ENCODE measurements at places on chromosomes 6 and 20.

DNA sequence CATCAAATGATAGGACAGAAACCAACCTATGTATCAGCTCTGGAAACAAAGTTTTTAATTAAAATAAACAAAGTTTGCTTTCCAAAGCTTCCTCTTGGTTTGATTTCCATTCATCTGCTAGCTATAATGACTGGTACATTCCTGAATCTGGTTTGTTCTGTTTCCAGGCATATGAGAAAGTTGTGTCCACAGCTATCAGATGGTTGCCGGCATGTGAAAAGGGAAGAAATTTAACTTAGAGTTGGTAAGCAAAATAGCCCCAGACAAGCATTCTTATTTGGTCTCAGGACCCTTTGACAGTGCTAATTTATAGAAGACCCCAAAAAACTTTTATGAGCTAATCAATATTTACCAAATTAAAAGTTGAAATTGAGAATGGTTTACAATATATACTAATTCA is 3.8 kb upstream of the RNF146 start:
- no peak for DNase-seq

DNA sequence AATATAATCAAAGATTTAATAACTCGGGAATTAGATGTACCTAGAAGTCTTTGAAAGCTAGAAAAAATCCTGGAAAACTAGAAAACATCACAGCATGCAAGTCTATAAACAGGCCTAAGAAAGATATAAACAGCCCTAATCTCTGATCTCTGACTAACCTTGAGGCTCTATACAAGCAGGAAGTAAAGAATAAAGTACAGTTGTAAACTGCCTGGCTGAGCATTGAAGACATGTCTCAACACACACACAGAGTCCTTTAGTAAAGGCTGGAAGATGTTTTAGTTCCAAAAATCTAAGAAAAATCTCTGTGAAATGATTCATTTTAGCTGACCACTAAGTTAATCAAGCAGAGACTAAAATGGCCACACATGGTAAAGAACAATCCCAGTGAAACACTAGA is 774.5 kb downstream of the EYS start:
- DNase-seq, result no peak

DNA sequence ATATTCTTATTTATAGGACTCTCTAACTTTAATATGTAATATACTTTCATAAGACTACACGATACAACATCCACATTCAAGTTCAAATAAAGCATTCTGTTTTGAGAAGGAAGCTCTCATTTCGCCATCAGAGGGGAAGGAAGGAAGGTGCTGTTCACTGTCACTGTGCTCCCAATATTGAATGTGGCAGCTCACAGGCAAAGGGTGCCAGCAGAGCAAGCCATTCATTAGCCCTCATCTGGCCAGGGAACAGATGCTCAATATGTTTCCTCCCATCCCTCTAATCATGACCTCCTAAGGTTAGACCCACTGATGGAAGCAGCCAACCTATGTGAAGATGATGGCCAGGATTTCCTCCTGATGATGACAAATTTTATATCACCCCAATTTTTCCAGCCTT is 154.4 kb downstream of the DST start:
- DNase-seq, result no peak

DNA sequence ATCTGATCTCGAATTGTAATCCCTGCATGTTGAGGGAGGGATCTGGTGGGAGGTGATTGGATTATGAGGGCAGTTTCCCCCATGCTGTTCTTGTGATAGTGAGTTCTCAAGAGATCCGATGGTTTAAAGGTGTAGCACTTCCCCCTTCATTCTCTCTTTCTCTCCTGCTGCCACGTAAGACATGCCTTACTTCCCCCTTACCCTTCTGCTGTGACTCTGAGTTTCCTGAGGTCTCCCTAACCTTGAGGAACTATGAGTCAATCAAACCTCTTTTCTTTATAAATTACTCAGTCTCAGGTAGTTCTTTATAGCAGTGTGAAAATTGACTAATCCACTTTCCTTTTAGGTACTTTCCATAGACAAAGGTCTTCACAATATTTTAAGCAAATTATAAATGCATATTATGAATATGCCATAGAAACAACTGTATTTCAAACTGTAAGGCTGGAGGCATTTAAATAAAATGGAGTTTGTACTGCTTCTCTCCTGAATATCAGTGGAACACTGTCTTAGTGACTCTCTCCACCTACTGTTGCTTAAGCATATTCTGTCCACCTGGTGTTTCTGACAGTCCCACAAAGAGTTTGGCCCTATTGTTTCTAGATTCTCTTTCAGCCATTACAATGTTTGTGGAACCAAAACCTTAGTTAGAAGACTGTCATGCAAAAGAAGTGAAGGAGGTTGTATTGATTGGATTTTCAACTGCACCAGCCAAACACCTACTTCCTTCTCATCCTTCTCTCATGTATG is 24.3 kb upstream of the IL17A start:
- no peak for DNase-seq

DNA sequence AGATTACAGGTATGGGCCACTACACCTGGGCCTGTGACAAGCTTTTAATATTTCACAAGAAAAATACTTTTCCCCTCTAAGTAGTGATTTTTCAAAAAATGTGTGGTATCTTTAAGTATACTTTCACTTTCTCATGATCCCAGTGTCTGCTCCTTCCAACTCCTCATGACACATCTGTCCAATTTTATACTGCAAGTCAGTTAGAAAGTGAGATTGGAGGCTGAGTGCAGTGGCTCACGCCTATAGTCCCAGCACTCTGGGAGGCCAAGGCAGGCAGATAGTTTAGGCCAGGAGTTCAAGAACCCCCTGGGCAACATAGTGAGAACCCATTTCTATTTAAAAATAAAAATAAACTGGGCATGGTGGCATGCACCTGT is 20.2 kb downstream of the PIM1 start:
- no peak for DNase-seq

Data from posterior cingulate gyrus (tissue), 11 donors.